ENCODE measurements at places on chromosomes 1 and 21.

GRCh38 chr1:8525216-8525557, 207.3 kb downstream of the SLC45A1 start:
- no peak for DNase-seq

DNA sequence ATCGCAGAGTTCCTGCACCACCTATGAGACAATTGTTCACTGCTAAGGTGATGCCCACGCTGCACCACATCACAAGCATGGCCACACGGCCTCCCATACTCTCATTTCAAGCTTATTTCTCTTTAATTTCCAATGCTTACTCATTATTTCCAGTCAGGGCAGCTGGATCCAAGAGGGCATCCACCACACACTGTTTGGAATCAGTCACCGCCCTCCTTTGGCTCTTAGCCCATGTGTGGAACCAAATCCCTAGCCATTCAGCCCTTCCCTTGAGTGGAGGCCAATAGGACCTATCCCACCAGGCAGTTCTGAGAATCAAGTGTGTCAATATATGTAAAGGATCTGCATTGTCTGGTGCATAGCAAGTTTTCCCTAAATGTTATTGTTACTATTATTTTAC, 26.3 kb upstream of the PALMD start:
- DNase-seq: no peak

DNA sequence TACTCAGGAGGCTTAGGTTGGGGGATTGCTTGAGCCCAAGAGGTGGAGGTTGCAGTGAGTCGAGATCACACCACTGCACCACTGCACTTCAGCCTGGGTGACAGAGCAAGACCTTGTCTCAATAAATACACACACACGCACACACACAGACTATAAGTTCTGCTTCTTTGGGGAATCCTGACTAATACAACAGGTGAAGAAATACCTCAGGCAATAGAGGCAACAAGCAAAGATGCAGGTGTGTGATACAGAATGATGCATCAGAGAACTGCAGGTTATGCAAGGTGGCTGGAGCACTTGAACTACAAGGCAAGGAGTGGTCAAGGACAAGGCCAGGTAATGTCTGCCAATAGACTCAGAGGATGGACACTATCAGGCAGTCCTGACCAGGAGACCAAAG, 117.6 kb upstream of the ZNF678 start:
- no peak for DNase-seq

GRCh38 chr1:64597113-64597512, 127.2 kb downstream of the CACHD1 start:
- DNase-seq: no peak

- DNase-seq: no peak
Measured at GRCh38 chr1:185260611-185261010, 56.4 kb downstream of the IVNS1ABP start.

- DNase-seq: no peak
Measured at GRCh38 chr21:44869781-44870747, 3.4 kb downstream of the PTTG1IP start.

- no peak for DNase-seq
Measured at GRCh38 chr1:207059881-207060280, 6.8 kb downstream of the PFKFB2 start.

GRCh38 chr21:21085206-21085605, 87.0 kb downstream of the NCAM2 start:
- no peak for DNase-seq

GRCh38 chr21:42306366-42307035, 8.7 kb downstream of the TFF3 start:
- no peak for DNase-seq

- DNase-seq: no peak
Measured at GRCh38 chr1:17913326-17914115, 158.4 kb downstream of the ACTL8 start.

DNA sequence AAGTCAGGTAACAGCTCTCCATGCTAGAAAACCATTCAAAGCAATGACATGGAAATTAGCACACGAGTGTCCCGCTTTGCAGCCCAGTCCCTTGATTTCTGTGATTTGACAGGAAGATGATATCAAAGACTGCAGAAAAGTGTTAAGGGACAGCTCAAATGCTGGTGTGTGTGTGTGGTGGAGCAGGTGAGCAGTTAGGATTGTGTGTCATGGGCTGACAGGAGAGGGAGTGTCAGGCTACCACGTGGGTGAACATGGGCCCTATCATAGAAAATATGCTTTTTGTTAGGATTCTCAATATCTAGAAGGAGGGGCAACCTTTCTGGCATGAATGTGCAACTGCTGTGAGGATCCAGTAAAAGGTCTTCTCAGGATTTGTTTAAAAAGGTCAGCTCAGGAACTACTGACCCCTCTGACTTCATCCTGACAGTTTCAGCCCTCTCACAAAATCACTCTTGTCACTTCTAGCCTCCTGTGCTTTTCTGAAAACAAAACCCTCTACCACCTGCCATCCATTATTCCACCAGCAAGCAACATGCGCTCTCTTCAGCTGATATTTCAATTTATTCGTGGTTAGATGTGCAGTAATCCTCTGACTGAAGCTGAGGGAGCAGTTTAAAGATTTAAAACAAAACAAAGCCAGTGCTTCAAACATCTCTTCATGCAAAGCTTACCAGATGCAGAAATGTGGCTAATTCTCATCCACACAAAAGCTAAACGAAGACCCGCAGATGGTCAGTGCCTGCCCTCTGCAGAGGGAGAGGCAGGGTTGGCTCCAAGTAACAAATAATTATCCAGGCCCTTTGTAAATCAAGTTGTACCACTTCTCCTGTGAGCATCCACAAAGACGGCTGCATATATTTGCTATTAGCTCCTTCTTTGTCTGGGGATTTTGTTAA, 397.9 kb downstream of the PTBP2 start:
- no peak for DNase-seq

DNA sequence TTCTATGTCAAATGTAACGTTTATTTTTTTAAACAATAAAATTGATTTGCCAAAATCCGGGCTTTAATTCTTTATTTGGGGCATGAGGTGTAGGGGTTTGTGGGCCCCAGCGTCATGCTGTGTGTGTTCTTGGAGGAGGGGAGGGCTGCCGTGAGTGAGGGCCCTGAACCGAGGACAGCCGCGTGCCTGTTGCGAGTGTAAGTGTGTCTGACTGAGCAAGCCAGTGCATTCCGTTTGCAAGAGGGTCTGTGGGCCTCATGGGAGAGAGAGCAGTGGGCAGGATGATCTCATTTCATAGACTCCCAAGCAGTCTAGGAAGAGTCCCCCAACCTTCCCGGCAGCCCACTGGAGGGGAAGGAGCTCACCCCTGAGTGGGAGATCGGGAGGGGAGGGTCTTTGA, 21.4 kb upstream of the SPSB1 start:
- no peak for DNase-seq

DNA sequence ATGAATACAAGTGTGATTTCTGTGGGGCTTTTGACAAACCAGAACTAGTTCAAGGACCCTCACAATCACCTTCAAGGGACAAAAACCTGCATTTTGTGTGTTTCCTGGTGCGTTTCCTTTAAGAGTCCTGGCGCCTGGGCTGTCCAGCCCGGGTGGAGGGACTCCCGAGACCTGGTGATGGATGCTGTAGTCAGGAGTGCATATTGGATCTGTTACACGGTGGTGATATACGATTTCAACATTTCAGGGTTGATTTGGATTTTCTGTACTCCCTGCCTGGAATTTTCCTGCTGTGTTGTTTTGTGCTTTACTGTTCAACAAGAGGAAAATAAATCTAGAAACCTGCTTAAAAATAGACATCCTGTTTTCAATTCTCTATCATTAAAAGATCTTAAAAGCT, 162.0 kb downstream of the KIF26B start:
- DNase-seq: no peak

DNA sequence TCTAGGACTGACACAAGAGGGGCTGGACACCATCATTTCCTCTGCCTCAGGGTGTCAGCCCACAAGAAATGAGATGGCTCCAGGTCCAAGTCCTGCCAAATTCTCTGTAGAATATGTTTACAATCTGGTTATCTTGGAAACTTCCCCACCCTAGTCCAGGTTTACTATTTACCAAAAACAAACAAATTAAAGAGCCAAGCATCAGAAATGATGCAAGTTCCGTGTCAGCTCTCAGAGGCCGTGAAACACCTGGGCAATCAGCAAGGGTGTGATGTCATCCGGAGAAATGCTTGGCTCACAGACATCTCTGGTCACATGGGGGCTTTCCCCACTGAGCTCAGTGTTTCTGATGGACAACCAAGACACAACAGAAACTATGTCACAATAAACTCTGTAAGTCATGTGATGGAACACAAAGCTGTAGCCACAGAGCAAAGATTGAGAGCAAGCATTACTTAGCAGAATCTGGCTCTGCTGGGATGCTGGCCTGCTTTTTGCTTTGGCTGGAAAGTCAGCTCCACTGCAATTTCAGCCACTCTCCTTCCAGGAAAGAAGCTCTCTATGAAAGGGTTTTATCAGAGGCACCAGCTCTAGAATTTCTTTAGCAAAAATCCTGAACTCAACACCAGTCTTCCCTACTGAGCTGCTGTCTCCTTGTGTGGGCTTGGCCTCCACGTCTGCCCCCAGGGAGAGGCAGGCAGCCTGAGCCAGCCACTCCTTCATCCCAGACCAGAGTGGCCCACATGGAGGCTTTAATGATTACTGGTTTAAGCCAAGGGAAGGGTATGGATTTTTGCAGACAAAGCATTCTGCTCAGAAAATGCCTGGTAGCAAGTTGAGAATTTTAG, 55.9 kb downstream of the NENF start:
- no peak for DNase-seq

GRCh38 chr1:210233216-210233494, 559 bp downstream of the SERTAD4 start:
- DNase-seq: no peak

- DNase-seq: no peak
Measured at GRCh38 chr1:59499943-59500569, 203.2 kb downstream of the FGGY start.

GRCh38 chr1:78177708-78178270, 132.0 kb downstream of the GIPC2 start:
- no peak for DNase-seq

DNA sequence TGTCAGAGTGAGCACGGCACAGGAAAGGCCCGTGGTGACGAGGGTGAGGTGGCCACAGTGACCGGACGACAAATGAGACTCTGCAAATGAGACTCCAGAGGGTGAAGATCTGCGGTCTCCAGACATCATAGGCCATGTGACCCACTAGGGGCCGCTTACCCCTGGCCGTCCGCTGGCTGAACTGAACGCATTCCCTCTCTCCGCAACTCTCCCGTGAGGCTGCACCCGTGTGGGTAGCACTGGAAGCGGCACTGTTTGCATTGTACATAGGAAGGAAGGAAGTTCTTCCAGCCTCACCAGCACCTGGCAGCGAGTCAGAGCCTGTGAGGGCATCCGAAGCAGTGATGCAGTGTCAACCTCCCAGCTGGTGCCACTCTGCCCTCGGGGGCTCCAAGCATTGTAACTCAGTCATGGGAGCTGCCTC, 23.6 kb upstream of the SPSB1 start:
- DNase-seq: no peak

DNA sequence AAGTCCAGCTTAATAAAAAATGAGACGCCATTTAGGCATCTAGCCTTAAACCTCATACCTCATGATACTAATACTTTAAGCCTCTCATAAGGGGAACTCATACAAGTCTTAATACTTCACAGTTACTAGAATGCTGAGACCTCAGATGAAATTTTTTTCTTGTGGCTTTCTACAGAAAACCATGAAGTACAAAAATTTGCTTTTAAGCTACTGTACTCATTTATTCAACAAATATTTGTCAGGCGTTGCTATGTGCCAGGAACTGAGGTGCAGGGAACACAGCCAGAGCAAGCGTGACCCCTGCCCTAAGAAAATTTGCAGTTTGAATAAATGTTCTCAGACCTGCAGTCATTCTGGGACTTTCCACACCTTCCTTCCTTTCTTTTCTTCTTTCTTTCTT, 150.6 kb downstream of the MRPL39 start:
- no peak for DNase-seq

DNA sequence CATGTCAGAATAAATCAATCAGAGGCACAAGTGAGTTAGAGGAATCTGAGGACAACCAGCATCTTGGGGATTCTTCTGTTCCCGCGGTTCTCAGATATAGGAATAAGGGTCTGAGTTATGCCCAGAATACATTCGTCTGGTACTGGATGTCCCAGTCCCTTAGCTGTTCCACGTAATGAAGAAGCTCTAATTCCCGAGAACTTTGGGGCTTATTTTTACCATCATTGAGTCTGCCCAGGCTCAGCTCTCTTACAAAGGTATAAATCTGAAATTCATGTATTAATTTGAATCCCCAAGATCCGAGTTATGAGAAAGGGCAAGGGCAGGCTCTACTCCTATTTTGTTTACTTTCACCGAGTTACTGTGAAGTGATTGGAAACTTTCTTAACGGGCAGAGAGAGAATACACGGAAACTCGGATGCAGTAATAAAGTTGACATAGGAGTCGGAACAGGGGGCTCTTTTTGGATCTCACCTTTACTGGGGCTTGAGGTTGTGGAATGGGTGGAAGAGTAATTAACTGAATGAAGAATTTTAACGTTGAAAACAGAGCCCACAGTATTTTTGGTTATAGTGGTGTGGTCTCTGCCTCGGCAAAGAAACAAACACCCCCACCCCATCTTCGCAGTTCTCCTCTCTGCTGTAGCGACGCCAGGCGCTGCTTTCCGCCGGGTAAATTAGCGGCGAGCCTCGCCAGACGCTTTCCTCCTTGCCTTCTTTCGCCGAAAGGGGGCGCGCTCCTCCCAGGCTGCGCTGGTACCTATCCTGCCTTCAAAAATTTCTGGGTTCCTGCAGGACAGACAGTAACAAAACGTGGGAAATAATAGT, 7.1 kb downstream of the PRRX1 start:
- no peak for DNase-seq

DNA sequence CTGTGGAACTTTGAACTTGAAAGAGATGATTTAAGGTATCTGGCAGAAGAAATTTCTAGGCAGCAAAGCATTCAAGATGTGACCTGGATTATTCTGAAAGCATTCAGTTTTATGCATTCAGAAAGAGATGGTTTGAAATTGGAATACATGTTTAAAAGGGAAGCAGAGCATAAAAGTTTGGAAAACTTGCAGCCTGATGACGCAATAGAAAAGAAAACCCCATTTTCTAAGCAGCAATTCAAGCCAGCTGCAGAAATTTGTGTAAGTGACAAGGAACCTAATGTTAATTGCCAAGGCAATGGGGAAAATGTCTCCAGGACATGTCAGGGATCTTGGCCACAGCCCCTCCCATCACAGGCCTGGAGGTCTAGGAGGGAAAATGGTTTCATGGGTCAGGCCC, 354.0 kb downstream of the ZNF326 start:
- no peak for DNase-seq

- no peak for DNase-seq
Measured at GRCh38 chr1:233081735-233082134, 131.3 kb downstream of the NTPCR start.

- no peak for DNase-seq
Measured at GRCh38 chr1:25031966-25032667, 102.0 kb upstream of the RUNX3 start.

- no peak for DNase-seq
Measured at GRCh38 chr21:38743772-38744529, 61.8 kb upstream of the ETS2 start.

GRCh38 chr1:8536515-8536914, 218.6 kb downstream of the SLC45A1 start:
- DNase-seq: no peak
